Activated CD4-positive, alpha-beta T cell treated with anti-CD3 and anti-CD28 coated beads, Interleukin-2, amount 50 U/mL, for 4 hours (primary cell): ENCODE measurements at places on chromosomes 4 and X.

DNA sequence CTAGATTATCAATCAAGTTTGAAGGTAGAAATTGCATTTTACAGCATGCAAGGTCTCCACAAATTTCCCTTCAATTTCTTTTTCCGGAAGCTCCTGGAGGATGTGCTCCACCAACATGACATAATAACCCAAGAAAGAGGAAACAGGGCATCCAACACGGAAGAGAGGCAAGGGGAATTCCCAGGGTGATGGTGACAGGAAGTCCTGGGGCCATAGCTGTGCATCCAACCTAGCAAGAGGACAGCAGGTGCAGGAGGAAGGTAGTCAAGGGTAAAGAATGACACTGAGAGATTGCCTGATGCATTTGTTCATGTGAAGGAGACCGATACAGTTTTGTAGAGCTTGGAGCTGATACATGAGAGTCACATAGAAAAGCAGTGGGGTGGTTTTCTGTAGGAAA, 115.7 kb upstream of the LSM6 start:
- DNase-seq: no peak

DNA sequence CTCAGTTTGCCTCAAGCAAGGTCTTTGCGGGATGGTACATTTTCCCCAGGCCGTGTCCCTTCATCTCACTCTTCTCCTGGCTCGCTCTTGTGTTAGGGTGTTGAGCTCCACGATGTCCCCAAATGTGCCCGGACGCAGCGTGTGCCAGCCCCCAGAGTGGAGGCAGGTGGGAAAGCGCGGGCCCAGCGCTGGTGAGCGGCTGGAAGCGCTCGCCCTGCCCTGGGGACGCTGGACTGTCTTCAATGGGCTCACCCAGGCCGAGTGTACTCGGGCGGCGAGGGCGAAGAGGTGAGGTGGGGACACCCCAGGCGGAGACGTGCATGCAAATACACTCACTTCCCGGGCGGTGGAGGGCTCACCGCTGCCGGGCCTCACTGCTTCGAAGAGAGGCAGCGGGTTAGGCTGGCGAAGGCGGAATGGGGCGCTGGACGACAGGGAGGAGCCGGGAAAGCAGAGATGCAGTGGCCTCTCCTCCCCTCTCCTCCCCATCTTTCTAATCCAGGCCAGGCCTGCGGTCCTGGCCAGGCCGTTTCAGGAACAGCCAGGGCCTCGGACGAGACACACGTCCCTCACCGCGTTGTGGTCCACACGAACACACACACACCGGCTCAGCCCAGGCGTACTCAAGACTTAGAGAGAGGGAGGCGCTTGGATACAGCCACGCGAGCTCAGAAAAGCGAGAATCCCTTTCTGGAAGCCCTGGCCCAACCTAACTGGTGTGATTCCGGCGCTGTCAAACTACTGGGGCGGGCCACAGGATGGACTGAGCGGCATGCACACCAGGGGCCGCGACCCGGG, 2.2 kb downstream of the NKX6-1 start:
- no peak for DNase-seq

GRCh38 chr4:153116291-153116680, 88.0 kb upstream of the TRIM2 start:
- no peak for DNase-seq

DNA sequence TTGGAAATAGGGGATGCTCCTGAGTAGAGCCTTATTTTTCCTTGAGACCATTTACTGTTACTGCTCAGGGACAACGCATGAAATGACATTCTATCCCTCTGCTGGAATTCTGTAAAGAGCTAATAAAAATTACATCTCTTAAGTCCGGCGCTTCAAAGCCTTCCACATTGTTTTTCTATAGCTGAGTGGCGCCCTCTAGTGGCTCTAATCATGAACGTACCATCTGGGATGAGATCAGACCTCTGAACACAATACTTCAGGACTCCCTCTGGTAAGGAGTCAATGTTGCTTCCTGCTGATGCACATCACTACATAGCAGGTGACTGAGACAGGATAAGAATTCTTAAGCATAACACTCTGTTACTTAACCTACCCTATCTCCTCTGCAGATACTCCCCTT, 6.0 kb downstream of the HMGN5 start:
- DNase-seq: peak; percentile 41

DNA sequence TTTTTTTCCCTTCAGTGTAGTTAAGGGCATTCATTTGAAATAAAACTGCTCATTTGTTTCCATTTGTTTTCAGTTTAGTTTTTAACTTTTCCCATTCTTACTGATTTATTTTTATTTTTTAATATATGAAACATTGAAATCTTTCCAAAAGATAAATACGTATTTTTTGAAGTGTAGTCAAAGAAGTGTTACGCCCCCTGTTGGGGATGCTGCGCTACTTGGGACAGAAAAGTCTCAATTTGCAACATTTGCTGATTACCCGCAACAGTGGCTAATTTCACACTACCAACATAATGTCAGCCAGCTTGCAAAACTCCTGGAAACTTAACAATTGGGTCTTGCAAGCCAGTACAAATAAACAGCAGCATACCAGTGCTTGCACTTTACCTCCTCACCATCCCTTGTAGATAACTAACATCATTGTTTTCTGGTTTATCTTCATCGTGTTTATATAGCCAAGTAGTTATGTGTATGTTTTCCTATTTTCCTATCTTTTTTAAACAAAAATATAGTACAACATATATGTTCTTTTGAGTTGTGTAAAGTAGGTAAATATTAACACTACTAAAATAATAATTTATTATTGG, 158.6 kb downstream of the STPG2 start:
- DNase-seq: no peak

- DNase-seq: no peak
These were observed 466 bp upstream of the SLC39A8 start for GRCh38 chr4:102345795-102346100.

DNA sequence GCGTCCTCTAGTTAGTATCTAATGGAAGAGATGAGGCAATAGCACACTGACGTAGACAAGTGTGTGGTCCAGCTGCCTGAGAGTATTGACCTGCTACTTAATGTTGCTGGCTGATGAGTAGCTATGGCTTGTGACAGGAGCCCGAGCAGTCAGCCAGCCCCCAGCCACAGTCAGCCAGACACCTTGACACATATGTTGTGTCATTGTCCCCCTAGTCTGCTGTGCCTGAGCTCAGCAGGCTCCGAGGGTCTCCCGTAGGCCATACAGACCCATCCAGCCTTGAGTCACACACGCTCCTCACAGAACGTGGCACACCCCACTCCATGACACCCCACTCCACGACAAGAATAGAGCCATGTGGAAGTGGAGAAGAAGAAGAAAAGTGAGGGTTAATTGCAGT, 362.1 kb downstream of the UNC5C start:
- DNase-seq: no peak

- DNase-seq: no peak
These were observed 75.7 kb downstream of the RBM47 start for GRCh38 chr4:40553995-40554394.

DNA sequence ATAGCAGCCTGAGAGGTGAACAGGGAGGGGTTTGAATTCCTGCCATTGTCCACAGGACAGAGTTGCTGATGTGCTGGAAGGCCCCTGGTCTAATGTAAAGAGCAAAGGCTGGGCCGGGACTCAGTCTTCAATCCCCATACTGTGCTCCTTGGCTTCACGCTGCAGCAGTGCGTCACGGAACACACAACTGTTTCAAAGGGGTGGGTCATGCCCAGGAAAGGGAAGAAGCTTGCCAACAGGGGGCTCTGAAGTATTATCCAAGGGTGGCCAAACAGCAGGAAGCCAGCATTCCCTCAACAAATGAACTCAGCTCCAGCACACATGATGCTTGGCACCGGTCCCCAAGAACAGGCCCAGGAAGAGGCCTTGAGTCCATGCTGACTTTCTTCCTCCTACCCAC, 122.5 kb downstream of the NFKB1 start:
- no peak for DNase-seq

DNA sequence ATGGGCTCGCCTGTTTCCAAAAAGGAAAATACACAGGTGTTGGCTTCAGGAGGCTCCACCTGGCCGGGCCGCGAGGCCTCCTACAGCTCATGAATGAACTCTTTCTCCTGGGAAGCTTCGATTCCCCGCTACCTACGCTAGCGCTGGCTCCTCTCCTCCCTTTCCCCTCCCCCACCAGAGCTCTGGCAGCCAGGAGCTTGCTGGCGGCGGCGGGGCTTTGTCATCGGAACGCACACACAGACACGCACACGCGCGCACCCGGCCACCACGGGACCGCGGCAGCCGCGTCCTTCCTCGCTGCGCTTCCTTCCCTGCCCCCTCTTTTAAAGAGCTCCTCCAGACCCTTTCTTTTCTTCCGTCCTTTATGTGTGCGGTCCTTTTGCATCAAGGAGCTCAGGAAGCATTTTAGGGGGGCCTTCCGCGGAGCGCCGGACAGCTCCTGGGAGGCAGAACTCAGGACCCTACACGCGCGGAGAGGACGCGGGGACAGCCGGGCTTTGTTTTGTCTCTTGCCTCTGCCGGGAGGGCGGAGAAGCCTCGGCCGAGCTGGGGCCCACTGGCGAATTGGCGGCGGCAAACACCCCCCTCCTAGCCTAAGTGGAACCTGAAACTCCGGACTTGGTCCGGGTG, 70.2 kb upstream of the BCOR start:
- no peak for DNase-seq

GRCh38 chr4:132227151-132227856, 921.8 kb upstream of the PCDH10 start:
- DNase-seq: no peak

GRCh38 chr4:947491-947971, 15.3 kb downstream of the TMEM175 start:
- DNase-seq: no peak

- no peak for DNase-seq
These were observed 94.9 kb upstream of the DDIT4L start for GRCh38 chr4:100285121-100285520.

DNA sequence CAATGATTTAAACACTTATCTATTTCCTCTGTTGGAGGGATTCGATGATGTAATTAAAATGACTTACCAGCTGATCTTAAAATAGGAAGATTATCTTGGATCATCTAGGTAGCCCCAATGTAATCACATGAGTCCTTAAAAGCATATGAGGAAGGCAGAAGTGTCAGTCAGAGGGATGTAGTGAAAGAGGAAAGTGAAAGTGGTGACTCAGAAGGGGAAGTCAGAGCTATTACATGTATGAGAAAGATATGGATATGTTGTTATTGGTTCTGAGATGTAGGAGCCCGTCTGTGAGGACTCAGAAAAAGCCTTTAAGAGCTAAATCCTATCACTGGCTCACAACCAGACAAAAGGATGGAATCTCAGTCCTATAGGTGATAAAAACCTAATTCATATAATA, 456.4 kb downstream of the DACH2 start:
- no peak for DNase-seq

- DNase-seq: no peak
These were observed 927.8 kb downstream of the STPG2 start for GRCh38 chr4:97215409-97215941.

- no peak for DNase-seq
These were observed 411.4 kb downstream of the INPP4B start for GRCh38 chr4:142434519-142435224.

- no peak for DNase-seq
These were observed 229.2 kb downstream of the PTTG2 start for GRCh38 chr4:38189445-38189844.

- no peak for DNase-seq
These were observed 211.7 kb downstream of the DLG3 start for GRCh38 chrX:70656304-70656703.

GRCh38 chr4:99945718-99946355, 581 bp downstream of the DNAJB14 start:
- DNase-seq: no peak

DNA sequence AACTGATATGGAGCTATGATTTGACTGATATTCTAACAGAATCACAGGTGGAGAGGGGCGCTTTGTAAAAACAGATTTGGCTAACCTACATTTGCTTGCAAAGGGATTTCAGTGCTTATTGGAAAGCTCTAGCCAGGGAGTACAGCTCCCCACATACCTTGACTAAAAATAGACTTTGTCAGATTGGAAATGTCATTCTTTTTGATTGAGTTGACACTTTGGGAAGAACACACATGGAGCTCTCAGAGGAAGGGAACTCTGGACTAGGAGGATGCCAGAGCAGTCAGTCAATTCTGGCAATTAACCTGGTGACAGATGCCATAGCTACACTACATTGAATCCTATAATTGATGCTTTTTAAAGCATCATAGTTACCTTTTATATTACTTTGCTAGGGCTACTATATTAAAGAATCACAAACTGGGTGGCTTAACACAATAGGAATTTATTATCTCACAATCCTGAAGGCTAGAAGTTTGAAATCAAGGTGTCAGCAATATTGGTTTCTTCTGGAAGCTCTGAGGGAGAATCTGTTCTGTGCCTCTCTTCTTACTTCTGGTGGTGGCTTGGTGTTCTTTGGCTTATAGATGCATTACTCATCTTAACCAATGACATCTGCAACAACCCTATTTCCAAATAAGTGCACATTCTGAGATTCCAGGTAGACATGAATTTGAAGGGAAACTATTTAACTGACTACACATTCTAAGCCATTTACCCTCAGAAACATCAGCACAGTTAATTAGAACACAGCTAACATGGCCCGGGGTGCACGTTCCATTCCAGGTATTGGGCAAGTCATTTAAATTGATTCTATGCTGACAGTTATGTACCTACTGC, 8.4 kb upstream of the HERC3 start:
- DNase-seq: no peak

DNA sequence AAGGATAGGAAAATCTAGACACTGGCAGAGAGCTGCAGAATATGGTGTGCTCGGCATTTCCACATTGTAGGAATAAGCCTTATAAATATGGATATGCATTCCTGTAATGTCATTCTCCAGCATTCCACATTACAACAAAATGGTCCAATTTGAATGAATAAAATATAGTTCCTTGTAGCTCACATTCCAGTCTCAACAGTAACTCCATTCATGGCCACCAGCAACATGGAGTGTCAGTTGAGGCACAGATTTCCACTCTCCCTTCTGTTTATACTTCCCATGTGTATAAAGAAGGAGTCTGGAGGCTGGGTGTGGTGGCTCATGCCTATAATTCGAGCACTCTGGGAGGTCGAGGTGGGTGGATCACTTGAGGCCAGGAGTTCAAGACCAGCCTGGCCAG, 84.5 kb downstream of the AASDH start:
- no peak for DNase-seq
